ENCODE measurements at places on chromosomes 2 and 18.

GRCh38 chr2:57536535-57537231 lies 509.9 kb upstream of the VRK2 start:
- DNase-seq: no peak

- no peak for DNase-seq
Observed at GRCh38 chr18:37501136-37501535, 64.5 kb downstream of the CELF4 start.

GRCh38 chr2:139990646-139991335 lies 1210.6 kb upstream of the NXPH2 start:
- no peak for DNase-seq

DNA sequence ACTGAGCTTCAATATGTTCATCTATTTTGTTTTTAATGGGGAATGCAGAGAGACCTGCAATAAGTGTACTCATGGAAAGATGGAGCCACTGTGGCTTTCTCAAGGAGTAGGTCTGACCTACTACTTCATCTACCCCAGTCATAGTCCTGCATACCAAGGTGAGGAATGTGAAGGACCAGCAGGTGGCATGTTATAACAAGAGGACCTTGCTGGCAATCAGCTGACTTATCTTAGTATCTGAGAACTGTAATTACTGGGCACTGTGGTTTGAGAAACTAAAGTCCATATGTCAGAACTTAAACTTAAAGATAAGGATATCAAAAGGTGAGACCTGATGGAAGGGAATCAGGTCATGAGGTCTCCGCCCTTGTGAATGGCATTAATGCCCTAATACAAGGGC lies 1104.2 kb downstream of the BCL11A start:
- no peak for DNase-seq

DNA sequence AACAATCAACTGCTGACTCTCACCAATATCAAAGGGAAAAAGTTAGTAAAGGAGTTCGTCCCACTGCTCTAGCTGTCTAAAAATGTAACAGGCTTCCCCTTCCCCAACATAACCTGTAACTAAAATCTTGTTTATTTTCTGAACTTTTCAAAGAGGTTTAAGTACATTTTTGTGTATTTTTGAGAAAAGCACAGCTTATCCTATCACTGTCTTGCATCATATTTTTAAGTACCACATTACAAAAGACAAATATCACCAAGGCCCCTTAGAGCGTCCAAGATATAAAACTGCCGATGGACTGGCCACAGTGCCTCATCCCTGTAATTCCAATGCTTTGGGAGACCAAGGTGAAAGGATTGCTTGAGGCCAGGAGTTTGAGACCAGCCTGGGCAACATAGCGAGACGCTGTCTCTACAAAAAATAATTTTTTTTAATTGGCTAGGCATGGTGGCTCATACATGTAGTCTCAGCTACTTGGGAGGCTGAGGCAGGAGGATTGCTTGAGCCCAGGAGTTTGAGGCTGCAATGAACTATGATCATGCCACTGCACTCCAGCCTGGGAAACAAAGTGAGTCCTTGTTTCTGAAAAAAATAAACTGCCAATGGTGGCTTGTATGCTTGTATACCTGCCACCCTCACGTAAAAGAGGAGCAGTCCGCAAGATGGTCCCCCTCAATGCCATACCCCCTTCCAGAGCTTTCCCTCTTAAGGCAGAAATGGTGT lies 21.2 kb upstream of the LAPTM4A start:
- no peak for DNase-seq

GRCh38 chr18:36843784-36844183 lies 14.9 kb downstream of the KIAA1328 start:
- no peak for DNase-seq

- no peak for DNase-seq
Observed at GRCh38 chr2:222577341-222577740, 78.6 kb downstream of the FARSB start.

GRCh38 chr18:56374007-56374655 lies 264.3 kb downstream of the TXNL1 start:
- DNase-seq: no peak

DNA sequence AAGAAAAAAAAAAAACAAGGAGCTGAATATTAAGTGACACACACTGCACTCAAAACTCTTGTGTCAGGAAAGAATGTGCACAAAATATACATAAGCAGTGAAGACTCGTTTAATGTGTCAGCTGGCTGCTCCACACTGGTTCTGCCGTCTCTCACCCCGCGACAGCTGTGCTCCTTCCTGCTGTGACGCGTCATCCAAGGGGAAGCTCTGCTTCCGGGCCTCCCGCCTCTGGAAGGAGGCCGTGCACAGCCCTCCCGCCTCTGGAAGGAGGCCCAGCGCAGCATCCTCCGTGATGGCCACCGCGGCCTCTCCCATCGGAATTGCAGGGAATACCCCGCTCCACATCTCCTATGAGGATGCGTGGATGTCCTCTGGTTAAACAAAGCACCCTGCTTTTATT lies 151.0 kb downstream of the HDAC4 start:
- no peak for DNase-seq

DNA sequence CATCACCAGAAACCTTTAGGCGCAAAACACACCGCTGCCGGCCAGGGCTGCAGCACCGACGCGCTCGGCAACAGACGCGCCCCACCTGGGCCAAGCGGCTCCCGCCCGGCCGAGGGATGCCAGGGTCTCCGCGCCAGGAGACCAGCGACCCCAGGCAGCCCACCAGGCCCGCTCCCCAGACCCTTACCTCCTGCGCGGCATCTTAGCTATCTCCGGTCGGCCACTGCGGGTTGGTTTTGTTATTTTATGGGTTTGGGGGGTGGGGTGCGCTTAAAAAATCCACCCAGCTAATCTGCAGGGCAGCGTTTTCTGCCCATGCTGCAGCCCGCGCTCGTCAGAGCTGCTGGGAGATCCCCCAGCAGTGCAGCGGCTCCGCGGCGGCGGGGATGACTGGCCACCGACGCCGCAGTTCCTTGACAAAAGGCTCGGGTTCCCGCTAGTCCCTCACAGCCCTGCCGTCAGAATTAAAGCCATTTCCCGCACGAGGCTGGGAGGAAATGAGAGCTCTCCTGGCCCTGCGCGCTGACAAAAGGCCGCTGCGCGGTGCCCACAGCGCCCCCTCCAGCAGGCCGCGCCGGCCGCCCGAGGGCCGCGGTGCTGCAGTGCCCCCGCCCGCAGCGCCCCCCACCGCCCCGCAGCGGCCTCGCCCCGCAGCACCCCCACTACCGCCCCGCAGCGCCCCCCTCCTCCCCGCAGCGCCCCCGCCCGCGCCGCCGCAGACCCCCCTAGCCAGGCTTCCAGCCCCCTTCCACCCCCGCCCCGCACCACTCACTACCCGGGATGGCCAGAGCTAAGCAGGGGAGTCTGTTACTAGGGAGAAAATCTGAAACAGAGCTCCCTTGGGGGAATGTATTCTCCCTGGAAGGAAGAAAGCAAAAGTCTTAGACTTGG lies at the start of gene ADD2:
TSS of gene ADD2 (minus strand) at position 502 of the 891 bp plus-strand sequence. CDS start 61,792 bp downstream, outside the sequence.
- no peak for DNase-seq

DNA sequence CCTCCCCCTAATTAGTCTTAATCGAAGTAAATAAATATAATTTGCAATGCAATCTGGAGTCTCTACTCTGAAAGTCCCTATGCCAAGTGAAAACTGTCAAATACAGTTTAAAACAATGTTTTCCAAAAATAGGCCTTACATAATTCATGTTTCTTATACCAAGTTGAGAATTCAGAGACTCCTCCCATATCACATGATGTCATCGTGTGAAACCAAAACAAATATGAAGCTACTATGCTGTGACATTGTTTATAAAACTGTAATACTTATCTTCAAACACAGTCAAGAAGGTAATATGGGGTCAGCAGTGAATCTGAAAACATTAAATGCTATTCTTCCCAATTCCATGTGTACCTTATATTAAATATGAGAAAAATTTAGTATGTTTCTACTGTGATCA lies 940.2 kb upstream of the FANCL start:
- DNase-seq: no peak

GRCh38 chr2:26114151-26114550 lies 58.7 kb upstream of the GAREM2 start:
- DNase-seq: no peak

DNA sequence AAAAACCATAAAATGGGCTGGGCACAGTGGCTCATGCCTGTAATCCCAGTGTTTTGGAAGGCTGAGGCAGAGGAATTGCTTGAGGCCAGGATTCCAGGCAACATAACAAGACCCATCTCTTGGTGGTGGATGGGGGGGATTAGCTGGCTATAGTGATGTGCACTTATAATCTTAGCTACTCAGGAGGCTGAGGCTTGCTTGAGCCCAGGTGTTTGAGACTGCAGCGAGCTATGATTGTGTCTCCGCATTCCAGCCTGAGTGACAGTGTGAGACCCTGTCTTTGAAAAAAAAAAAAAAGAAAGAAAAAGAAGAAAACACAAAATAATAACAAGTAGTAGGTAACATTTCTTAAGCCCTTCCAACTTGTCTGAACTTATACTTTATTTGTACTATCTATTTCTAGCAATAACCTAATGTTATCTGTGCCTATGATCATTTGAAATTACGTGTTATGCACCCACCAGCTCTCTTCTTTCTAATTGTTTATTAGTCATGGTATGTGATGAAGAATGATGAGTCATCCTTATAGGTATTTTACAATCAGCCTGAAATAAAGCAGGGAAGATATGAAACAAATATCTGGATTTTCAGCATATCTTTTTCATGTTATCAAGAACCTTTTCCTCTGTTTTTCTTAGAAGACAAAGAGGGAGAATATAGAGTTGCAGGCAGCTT lies 129.3 kb upstream of the UNC80 start:
- DNase-seq: no peak
